ENCODE measurements at places on chromosomes 3 and 15.

GRCh38 chr15:88730751-88731150 is 72.5 kb upstream of the ACAN start:
- no peak for DNase-seq

GRCh38 chr15:48389691-48390143 is 58.5 kb downstream of the DUT start:
- no peak for DNase-seq

DNA sequence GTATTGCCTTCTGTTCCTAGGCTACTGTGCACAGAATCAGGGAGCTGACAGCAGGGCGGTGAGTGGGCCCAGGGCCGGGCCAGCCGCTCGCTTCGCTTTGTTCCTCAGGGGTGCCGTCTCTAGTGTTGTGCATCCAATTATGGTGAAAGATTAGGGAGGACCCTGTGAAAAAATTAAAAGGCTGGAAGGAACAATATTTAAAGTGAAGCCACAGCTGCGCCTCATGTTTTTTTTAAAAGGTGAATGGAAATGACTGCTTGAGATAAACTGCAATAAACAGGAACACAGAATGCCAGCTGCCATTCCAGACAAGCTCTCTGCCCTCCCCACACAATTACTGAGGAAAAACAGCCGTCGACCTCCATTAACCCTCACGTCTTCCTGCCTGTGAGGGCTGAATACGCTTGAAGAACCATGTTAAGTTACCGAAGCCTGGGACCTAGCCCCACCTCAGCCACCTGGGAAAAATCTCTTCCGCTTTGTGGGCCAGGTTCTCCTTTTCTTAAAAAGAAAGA is 132.0 kb upstream of the IL12A start:
- no peak for DNase-seq

DNA sequence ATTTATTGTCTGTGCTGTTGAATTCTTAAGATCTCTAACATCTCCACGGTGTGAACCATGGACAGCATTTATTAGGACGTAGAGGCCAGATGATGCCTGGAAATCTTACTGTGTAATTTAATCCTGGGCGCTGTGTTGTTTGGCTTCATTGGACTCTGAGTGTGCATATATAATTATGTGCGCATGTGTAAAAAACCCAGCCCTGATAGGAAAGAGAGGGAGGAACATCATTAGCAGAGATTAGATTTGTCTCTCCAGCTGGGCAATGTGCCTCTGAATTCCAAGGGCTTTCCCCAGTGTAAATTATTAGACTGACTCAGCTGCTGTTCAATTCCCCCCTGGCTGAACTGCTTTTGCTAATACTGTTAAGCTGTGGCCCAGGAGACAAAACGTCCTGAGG is 39.6 kb downstream of the MAP3K13 start:
- no peak for DNase-seq

DNA sequence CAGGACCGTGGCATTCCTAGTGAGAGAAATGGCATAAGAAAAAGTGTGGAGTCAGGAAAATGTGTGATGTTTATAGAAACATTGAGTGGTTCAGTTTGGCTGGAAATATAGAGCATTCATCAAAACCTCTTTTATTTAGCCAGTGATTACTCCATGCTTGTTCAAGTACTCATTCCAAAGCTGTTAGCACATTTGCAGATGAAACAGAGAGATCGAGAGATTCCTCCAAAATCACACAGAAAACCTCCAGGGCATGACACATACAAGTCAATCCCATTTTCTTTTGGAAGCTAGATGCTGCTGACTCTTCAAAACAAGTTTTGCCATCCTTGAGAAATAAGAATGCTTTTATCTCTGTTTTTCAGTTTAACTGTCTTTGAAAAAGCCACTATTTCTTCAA is 11.5 kb upstream of the MB21D2 start:
- no peak for DNase-seq

- no peak for DNase-seq
These were observed 11.2 kb downstream of the CSNK1G1 start for GRCh38 chr15:64344651-64345294.

DNA sequence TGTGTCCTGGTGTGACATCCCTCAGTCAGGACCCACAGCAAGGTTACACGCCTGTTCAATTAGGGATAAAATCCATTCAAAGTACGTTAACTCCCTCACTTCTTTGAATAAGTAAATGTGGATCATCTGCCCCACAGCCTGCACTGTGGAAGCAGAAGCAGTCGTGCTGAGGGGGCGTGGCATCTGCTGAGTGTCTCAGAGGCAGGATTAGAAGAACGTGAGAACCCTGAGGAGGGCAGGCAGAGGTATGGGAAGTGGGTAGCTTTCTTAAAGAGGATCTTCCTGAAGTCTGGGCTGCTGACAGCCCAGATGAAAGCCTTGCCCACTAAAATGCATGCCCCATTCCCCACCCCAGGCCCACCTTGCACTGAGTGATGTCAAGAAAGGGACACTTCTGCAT is 28.5 kb downstream of the CRABP1 start:
- DNase-seq: no peak

DNA sequence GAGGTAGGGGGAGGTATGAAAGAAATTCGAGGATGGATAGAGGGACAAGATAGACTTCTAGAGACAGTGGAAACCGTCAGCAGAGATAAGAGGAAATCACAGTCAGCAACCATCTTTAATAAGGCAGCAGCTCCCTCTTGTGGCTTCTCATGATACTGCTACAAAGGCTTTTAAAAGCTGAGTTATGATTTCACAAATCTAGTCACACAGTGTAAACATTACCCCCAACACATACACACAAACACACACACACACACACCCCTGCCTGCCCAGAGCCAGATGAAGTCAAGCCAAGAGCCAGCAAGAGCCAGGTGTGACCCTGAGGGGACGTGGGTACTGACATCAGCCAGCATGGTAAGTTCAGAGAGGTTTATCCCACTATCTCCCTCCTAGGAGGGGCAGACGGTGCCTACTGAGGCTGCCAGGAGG is 18.9 kb upstream of the TGM5 start:
- DNase-seq: no peak

DNA sequence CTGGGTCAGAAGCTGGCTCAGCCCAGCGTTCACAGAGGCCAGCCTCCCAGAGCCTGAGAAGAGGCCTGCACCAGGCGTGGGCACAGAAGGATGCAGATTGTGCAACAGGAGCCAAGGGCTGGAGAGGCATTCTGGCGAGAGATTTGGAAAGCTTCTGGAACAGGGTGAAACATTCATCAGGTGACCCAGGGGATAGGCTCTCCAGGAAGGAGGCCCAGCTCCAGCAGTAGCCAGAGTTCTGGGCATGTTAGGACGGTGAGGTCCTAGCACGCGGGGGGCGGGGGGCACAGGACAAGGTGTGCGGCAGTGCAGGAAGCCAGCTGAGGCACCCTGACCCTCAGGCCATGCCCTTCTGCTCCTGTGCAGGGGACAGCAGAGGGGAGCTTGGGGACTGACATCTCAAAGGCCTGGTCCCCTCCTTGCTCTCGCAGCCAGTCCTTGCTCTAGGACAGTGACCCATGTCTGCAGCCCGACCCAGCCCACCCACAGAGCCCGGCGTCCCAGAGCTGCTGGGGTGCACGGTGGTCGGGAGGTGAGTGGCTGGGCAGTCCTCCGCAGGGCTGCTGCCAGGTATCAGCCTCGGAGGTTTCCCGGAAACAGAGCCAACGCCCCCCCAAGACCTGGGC is 111.7 kb upstream of the KLF13 start:
- no peak for DNase-seq

DNA sequence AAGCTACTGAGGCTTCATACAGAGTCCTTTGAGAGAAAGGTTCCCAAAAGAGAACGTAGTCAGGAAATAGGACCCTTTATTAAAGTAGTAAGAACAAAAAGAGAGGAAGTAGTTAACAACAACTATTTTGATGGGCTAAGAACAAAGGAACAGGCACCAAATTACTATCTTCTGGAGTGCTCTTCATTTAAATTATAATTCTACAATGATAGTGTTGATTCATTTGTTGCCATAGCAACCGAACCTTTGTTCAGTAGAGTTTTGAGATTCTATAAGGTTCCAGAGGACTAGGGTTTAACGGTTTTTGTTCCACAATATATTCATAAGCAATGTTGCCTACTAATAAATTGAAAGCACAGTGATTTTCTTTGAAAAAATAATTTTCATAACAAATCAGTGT is 78.8 kb downstream of the CMSS1 start:
- no peak for DNase-seq

DNA sequence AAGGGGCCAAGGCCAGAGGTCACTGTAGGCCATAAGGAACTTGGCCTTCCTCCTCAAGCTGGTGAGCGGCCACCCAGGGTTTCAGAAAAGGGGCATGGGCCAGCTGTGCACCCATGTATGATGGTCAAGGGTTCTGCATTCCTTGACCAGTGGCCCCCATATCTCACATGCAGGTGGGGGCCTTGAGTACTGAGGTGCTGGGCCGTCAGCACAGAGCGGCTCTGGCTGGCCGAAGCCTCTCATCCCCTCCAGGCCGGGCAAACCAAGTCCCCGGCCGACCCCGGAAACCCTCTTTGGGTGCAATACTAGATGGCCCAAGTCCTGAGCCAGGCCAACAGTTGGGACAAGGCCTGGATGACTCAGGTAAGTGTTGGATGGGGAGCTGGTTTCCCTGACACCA is 9.5 kb downstream of the ALG3 start:
- DNase-seq: no peak

- DNase-seq: no peak
These were observed 46.9 kb downstream of the ZNF710 start for GRCh38 chr15:90047956-90048575.

DNA sequence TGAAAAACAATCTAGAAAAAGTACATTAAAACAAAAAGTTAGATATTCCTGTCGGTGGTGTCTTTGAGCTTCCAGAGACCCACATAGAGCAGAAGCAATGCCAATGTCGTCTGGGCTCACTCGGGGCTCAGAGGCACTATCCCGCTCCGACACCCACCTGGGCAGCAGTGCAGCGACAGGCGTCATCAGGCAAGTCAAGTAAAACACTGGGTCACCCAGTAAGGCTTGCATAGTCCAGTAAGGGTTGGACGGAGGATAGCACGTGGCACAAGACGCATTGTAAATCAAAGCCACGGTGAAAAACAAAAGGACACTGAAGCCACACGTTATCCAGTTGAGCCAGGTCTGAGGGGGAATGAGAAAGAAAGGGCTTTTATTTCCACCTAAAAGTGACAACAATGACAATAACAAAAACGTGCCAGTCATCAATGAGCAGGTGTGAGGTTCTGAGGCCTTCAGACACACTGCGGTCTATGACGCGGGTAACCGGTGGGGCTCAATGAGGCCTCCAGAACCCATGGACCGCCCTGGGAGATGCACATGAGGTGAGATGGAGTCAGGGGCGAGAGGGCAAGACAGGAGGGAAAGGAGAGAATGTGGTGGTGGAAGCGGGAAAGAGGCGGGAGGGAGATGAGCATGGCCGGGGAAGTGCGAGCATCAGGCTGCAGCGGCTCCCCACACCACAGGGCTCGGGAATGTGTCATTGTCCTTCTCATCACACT is 183.0 kb downstream of the ATP10A start:
- DNase-seq: no peak

- no peak for DNase-seq
These were observed 72.7 kb upstream of the LRTM1 start for GRCh38 chr3:55000546-55000945.

- DNase-seq: no peak
These were observed 5.0 kb downstream of the CCNDBP1 start for GRCh38 chr15:43190178-43190577.

DNA sequence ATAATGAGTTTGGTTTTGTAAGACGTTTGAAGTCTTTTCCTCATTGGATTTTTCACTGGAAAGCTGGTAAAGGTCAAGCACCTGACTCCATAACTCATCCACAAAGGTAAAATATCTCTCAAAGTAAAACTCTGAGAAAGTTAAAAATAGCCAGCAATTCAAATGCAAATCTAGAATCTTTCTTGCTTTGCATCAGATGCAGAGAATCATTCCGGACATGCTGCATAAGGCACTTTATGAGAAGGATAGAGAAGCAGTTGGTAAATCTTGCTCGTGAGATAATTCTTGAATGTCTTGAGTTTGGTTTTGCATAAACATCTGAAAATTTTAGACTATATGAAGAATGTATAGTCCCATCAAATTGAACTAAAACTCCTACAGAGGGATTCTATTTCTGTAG is 9.1 kb downstream of the KCNMB2 start:
- DNase-seq: no peak

GRCh38 chr15:78004919-78005634 is 72.4 kb downstream of the TBC1D2B start:
- DNase-seq: no peak

- DNase-seq: no peak
These were observed 137.4 kb upstream of the SGO1 start for GRCh38 chr3:20323307-20323927.

- no peak for DNase-seq
These were observed 233.3 kb downstream of the TIGIT start for GRCh38 chr3:114527036-114527644.

GRCh38 chr3:128753715-128754114 is 27.7 kb downstream of the RAB7A start:
- no peak for DNase-seq

- DNase-seq: no peak
These were observed 29.6 kb upstream of the GREM1 start for GRCh38 chr15:32688151-32688639.

GRCh38 chr3:194893121-194893987 is 207.7 kb downstream of the FAM43A start:
- DNase-seq: no peak

Measured in T-helper 17 cell (primary cell).